ENCODE measurements at places on chromosomes 7 and 10. TPM values are rescaled to one million over a fixed set of nuclear protein-coding genes. Genes with fewer than 3 reads are reported as not detected.
A peak's percentile ranks its signal among the peaks of the same experiment; 100 is the strongest.

MARCHF5 gene
- 34.2 TPM for total RNA-seq

- no peak for DNase-seq
Measured at GRCh38 chr10:114624951-114625780, 32.9 kb downstream of the ABLIM1 start.

DNA sequence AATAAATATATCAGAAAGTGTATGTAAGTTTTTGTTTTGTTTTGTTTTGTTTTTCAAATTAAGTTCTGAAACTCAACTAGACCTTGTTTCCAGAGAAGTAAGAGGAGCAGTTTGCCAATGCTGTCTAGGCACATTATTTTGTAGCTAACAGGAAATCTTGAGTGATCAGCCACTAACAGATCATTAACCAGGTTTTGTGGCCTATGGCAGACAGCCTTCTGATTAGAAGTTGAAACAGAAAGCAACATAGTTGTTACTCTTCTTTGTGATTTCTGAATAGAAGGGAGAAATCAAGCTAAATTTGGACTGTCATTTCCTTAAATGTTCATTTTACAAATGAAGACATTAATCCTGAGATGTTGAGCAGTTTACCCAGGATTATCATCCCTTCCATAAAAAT is 142.6 kb downstream of the PLXDC2 start:
- no peak for DNase-seq

CDNF gene
- 3.8 TPM for total RNA-seq

DNA sequence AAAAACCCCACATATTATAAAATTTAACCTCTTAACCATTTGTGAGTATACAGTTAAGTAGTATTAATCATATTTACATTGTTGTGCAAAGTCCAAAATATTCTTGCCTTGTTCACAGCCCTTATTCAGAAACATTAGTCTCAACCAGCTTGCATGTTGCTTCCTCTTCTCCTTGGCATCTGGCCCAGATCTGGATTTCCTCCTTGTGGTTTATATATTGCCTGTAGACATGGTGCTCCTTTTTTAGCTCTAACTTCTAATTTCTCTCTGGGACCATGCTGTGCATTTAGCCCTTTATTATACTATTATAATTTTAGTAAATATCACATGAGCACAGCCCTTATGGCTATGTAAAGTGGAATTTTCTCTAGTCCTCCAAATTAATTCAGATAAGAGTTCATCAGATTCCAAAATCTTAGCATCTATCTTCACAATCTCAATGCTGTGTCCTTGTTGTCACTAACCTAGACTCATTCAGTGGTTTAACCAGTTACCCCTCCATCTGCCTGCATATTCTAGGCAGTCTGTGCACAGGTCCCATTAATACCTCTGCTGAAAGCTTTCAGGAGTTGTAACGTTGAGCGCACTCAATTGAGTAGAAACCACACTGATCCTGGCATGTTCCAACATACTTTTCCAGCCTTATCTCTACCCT is 7.9 kb downstream of the CPED1 start:
- peak; percentile 88 for DNase-seq

GARIN1A gene
- total RNA-seq: 6.4 TPM

CCDC126 gene
- total RNA-seq: 9.6 TPM

Measured in ureter (tissue), 1 donor.